ENCODE measurements at places on chromosomes 5 and 9.

DNA sequence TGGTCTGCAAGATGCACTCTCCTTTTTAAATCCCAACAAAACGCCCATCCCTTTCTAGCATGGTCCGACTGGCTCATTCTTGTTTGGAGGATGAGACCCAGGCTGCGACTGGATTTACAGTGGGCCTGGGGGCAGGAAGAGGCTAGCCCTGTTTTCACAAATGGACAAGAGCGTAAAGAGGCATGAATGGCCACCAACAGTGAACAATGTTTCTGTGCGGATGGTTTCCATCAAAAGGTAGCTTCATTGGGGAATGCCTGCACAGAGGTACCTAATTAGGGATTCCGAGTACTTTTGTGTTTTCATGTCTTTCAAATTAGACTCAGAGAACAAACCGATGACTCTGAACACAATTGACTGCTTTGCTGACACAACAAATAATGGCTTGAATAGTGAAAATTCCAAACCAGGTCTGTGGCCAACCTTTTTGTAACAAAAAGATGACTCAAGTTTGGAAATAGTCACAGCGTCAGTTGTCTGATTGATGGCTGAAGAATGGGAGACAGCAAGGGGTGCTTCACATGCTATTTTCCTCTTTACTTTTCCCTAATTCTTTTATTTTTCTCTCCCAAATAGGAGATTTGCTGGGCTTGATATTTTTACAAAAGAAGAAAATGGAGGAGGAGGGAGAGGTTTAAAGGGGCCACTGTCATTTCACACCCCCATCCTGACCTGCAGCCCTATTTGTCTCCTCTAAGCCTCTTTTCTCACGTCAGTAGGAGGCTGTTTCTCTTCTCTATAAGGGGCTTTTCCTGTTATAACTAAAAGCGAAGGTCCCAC, 208.1 kb upstream of the S1PR3 start:
- no peak for DNase-seq

GRCh38 chr5:69024241-69024651, 69.6 kb upstream of the SLC30A5 start:
- no peak for DNase-seq

GRCh38 chr9:3455094-3455493, 70.7 kb downstream of the RFX3 start:
- DNase-seq: no peak

DNA sequence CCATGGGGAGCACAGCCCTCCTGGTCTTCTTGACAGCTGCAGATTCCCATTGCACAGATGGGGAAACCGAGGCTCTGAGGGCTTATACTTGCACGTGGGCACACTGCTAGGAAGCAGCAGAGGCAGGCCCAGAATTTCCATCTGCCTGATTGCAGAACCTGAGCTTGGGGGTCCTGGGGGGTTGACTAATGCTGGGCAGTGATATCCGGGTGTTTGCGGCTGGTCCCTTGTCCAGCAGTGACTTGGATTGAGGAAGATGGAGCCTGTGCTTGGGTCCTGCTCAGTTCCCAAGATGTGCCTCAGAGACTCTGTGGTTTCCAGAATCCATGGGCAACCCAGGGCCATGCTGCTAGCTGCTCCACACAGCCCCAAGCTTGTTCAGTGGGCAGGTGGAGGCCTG, 91.2 kb downstream of the PHF2 start:
- no peak for DNase-seq

- no peak for DNase-seq
Observed at GRCh38 chr9:102796244-102796643, 198.9 kb upstream of the CYLC2 start.

DNA sequence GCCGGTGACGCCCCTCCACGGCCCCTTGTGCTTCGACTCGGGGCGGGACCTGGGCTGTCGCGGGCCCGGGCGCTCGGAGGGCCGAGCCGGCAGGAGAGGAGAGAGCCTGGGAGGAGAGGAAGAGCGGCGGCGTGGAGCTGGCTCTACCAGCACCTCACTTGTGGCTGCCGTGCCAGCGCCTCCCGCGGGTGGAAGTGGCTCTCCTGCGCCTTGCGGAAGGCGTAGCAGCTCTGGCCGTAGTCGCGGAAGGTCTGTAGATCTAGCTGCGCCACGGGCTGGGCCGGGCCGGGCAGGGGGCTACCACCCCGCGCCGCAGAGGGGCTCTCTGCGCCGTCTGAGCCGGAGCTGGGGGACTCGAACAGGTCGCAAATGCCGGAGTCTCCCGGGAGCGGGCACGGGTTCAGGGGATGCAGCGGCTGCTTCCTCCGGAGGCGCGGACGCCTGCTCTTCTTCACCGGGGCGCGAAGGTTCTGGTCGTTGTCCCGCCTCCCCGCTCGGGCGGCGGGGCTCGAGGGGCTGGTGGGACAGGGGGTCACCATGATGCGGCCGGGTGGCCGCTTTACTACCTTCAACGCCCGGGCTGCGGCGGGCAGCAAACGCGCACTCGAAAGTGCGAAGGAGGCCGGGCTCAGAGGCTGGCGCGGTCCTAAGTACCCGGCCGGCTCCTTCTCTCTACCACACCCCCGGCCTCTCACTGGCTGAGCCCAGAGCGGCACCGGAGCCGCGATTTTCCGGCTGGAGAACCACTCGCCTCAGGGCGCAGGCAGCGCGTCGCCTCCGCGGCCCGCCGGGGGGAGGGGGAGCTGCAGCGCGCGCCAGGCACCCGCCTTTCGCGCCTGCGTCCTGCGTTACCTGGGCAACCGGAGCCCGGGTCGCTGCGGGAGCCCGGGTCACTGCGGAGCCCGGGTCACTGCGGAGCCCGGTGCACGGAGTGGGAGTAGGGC, at the start of gene CCNO:
Gene CCNO, minus strand, starts transcription at position 624 of the 944 bp plus-strand sequence. Its CDS starts 85 bp downstream, at position 539.
- DNase-seq: no peak
